Esophagus squamous epithelium (tissue), 5 donors: ENCODE measurements at places on chromosomes 7 and 10.

GRCh38 chr7:11466517-11467105 is 365.4 kb downstream of the THSD7A start:
- DNase-seq, result no peak

DNA sequence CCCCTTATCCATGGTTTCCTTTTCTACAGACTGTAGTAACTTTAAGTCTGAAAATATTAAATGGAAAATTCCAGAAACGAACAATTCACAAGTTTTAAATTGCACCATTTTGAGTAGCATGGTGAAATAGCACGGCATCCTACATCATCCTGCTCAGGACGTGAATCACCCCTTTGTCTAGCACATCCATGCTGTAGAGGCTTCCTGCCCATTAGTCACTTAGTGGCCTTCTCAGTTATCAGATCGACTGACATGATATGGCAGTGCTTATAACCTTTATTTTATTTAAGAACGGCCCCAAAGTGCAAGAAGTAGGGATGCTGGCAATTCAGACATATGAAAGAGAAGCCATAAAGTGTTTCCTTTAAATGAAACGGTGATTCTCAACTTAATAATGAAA is 82.7 kb downstream of the CPXM2 start:
- no peak for DNase-seq

- no peak for DNase-seq
Observed at GRCh38 chr10:70674560-70675495, 2.5 kb downstream of the ADAMTS14 start.

DNA sequence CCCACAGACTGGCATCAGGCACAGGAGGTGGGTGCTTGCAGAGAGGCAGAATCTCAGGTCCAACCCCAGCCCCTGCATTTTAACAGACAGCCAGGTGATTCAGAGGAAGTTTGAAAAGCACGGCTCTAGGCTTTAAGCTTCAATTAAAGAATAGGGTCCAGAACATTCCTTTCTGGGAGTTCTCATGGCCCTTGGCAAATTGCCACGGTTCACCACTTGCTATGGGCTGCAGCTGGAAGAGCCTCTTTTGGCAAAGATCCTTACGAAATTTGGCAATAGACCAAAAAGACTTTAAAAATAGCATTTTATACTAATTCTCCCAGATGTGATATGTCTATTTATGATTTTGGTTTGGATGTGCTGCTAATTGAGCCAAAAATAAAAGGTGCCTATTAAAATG is 148.1 kb downstream of the ITGA8 start:
- no peak for DNase-seq

DNA sequence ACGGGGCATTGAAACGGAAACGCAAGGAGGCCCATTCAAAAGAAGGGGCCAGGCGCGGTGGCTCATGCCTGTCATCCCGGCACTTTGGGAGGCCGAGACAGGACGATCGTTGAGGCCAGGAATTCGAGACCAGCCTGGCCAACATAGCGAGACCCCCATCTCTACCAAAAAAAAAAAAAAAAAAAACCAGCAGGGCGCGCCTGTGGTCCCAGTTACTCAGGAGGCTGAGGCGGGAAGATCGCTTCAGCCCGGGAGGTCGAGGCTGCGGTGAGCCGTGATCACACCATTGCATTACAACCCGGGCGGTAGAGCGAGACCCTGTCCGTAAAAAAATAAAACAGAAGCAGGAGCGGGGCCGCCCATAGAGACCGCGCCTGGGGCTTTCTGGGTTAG is 396 bp downstream of the PSMG3 start:
- DNase-seq, result no peak

DNA sequence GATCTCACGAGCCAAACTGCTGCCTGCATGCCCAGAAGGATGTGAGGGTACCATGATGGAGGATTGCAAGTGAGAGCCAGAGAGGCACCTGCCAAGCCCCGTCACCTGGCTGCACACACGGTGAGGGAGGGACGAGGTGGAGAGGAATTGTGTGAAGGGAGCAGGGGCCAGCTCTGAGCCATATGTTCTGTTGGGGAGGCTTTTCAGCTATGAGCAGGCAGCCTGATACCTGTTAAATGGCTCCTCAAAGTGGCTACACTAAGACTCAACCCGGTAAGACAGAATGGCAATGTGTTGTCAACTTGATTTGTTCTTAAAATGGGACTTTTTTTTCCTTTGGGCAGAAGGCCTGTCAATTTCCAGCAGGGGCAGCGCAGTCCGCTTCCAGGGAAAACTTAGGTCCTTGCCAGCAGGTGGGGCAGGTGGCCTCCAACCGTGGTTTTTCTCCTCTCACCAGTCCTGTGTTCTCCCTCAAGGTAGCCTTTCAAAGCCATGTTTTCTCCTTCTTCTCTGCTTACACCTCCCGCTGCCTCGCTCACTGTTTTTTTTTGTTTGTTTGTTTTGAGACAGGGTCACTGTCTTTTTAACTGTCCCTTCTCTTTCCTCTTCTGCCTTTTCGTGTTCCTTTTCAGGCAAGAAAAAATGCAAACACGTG is 57.7 kb upstream of the ZNRF2 start:
- DNase-seq, result no peak

- no peak for DNase-seq
Observed at GRCh38 chr7:105707967-105708762, 126.9 kb upstream of the EFCAB10 start.

GRCh38 chr7:124649397-124650014 is 116.1 kb downstream of the GPR37 start:
- no peak for DNase-seq

DNA sequence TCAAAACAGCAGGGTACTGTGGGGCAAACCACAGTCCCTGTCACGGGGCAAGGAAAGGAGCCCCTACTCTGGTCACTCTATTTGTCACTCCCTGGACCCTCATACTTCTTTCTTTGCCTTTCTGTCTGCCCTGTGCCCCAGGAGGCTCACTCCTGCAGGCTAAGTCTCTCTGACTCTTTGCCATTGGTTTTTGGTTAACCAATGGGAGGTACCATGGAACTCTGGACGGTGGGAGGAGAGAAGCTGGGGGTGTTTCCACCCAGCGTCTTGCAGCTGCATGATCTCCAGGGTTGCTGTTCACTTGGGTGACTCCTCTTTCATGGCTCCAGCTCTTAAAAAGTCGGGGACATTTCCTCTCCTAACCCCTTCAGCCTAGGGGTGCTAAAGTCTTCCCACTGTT is 15.4 kb upstream of the EIF5AL1 start:
- DNase-seq, result no peak

DNA sequence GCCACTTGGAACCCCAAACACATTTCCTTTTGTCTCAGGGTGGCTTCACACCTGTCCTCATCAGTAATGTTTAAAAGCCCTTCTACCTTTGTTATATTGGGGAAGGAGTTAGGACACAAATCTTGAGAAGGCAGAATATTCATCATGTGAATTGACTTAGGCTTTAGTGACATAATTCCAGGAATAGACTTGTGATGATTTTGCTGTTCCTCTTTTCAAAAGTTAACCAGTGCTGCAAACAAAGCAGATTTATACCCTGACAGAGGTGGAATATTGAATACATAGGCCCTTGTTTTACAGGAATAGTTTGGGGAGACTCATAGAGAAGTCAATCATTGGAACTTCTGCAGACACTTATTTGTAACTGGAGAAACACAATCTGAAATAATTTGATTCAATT is 27.0 kb downstream of the ZNF786 start:
- DNase-seq, result no peak

- no peak for DNase-seq
Observed at GRCh38 chr10:42609872-42610271, 28.5 kb downstream of the ZNF33B start.

GRCh38 chr7:18166002-18166401 is 138.4 kb upstream of the PRPS1L1 start:
- DNase-seq, result no peak

DNA sequence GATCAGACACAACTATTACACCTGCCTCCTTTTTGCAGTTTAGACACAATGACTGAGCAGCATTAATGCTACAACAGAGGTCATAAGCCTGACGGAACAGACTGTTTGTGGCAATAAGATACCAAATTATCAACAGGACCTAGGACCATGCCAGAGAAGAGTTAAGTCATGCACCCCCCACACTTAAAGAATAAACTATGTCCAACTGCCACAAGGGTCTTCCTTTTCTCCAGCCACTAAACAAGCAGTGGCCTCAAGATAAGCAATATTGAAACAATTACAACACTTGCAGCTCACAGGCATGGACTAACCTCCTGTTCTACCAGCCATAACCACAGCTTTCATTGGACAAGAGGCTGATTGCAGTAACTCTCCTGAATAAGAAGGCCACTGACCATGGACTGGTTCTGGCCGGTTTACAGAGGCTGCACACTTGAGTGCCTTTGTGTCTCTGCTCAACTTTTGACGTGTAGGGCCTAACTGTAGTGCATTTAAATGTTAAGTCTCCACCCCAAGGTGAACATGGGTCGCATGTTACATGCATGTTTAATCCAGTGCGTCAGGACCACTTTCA is 104.4 kb downstream of the STRA8 start:
- DNase-seq, result no peak

DNA sequence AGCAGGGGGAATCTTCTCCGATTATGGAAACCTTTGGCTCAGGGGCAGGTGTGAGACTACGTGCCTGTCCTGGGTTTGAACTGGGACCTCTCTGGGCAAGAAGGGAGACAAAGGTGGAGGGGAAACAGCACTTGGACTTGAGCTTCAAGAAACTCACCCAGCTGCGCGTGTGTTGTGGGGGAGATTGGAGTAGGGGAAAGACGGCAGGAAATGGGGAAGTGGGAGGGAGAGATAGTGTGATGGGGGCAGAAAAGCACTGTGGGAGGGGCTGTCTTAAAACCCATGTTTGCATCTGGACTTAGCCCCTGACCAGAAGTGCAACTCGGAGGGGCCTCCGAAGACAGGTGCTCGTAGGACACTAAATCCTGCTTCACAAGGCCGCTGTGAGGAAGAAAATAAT is 107.0 kb downstream of the HIP1 start:
- DNase-seq, result no peak
